ENCODE measurements at places on chromosomes 5 and 9.

- no peak for DNase-seq
Observed at GRCh38 chr5:125272357-125272756, 525.9 kb upstream of the ZNF608 start.

GRCh38 chr9:33452828-33453271 is 5.5 kb upstream of the AQP3 start:
- peak; percentile 22 for DNase-seq

DNA sequence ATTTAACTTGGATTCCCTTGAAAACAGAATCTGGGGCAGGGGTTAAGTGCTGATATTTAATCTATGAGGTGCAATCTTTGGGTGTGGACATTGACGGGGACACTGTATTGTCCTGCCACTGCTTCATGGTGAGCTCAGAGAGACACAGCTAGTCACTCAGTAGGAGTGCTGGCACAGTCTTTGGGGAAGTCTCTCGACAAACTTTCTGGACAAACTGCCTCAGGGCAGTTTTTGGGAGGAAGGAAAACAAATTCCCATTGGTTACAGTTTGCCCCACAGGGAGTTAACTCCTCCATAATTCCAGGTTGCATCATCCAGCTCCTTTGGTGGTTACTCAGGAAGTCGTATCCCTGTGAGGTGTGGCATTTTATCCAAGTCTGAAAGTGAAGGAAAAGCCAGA is 17.9 kb downstream of the HNRNPK start:
- DNase-seq = no peak

- DNase-seq = no peak
Observed at GRCh38 chr9:137300567-137301080, 1.4 kb downstream of the NRARP start.

DNA sequence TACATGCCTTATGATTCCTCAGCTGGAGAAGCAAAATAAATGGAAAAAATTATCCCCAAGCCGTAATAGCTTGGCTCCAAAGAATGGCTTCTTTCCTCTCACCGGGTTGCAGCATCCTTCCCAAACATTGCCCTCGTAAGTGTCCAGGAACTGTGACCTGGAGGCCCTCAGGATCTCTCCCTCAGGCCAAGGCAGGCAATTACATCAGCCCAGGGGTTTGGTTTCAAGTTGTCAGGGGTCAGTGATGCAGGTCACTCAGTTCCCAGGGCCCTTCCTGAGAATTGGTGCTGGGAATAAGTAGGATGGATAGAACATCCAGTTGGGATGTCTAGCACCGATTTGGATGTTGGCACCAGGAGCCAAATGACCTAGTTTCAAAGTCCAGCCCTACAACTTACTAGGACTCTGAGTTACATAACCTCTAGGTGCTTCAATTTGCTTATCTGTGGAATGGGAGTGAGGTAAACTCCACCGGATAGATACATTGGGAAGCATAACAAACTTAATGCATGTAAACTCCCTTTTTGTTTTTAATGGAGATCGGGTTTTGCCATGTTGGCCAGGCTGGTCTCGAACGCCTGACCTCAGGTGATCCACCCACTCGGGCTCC is 133.5 kb upstream of the DAP start:
- DNase-seq = no peak

DNA sequence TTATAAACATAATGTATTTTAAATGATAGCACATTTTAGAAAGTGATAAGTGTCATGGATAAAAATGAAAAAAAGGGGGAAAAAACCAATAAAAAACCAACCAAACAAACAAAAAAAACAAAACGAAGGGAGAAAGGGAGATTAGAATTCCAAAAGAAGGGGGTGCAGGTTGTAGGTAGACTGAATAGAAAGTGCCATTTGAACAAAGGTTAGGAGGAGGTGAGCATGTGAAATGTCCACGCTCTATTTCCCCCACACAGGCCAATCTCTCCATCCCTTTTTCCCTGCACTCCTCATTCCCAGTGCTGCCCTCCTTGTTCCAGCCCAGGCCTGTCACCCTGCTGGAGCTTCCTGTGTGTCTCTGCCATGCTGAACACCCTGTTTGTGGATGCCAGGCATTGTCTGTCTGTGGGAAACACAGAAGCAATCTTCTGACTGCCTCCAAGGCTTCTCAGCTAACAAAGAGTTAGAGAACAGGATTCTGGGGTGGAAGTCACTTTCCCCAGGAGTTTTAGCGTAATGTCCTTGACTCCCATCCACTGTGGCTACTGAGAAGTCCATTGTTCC is 138.8 kb downstream of the ADAMTS16 start:
- DNase-seq = no peak

DNA sequence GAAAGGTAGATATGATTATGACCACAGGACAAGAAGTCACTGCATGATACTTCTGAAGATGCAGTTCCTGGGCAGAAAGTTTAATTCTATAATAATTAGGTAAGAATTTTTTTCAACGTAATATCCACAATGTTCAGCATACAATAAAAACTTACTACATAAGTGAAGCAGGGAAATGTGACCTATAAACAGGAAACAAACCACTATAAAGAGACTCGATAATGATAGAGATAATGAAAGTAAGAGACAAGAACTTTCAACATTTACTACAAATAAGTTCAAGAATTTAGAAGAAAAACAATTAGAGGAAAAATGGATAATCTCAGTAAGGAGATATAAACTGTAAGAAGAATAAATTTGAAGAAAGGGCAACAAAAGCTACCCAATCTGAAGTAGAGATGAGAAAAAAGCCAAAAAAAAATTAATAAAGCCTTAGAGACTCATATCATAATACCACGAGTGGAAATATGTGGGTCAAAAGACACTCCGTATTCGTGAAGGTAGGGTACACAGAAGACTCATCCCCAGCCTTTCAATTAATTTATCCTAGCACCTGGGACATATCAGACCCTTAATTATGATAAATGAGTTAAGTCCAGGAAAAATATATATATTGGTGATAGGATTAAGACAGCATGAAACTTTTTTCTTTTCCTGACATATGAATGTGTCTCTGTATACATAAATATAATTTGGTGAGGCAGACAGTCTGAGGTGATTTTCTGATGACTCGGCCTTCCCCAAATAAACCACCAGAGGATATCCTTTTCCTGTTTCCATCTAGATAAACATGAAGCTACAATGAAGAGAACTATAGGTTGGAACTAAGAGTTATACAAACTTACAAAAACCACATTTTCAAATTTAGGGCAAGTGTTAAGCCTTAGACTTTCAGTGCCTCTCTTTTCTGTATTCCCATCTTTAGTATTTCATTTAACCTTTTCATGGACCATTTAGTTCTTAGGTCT is 120.4 kb downstream of the RAPGEF6 start:
- DNase-seq = no peak

DNA sequence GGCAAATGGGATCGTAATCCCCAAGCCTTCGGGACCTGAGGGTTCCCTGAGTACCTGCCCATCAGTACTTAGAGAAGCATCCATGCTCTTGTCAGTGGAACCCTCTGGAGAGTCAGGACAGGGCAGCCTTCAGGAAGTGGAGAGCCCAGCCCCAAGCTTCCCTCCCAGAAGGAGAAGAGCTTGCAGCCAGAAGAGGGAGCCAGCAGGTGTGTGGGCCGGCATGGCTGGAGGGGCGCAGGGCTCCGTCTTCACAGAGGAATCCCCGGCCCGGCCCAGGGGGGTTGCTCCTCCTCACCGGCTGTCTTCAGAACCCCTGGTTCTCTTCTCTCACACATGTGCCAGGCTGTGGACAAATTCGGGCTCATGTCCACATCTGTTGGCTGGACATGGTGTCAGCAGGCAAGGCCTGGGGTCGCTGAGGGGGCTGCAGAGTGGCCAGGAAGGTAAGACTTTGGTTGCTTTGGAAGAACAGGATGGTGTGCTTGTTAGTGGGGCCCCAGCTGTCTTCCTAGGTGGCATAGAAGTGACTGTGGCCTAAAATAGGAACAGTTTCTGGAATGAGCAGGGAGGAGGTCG is 58.9 kb upstream of the RXRA start:
- no peak for DNase-seq

DNA sequence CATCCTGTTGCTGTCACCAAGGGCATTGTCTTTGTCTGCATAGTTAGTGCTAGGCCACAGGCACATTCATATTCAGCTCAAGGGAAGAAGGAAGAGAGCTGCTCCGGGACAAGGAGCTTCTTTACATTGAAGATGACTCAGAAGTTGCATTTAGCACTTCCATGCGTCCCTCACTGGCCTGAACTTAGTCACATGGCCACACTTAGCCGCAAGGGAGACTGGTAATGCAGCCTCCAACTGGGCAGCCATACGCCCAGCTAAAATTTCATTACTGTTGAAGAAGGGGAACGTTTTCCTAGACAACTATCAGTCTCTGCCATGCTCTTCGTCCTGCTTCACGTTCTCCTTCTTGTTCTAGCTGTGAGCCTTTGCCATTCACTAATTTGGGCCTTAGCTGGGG is 20.0 kb downstream of the ACTL7B start:
- DNase-seq = no peak

- peak; percentile 94 for DNase-seq
Observed at GRCh38 chr9:14542071-14542470, 151.2 kb downstream of the ZDHHC21 start.

GRCh38 chr5:103674251-103674650 is 111.7 kb upstream of the NUDT12 start:
- DNase-seq = peak; percentile 74

DNA sequence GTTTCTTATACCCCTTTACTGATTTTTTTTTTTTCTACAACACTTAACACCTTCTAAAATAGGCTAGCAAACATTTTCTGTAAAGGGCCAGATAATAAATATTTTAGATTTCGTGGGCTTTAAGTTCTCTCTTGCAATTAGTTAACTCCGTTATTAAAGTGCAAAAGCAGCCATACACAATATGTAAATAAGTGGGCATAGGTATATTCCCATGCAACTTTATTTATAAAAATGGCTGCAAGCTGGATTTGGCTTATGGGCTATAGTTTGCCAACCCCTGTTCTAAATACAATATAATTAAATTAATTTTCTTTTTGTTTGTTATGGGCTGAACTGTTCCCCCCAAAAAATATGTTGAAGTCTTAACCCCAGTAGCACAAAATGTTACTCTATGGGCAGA is 10.8 kb downstream of the IL6ST start:
- no peak for DNase-seq

DNA sequence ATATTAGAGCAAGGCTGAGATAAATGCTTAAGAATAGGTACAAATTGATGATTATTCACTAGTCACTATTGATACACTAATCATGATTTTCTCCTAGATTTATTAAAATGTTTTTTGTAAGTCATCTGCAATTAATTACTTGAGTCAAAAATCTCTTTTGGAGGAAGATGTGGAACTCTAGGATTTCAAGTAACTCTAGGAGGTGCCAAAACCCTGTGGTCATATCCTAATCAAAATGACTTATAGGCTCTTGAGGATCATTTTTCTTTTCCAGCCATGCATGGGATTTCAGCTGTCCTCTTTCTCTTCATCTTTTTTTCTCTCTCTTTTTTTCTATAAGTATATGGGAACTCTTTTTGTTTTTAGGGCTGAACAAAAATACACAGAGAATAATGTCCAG is 141.8 kb upstream of the CD180 start:
- DNase-seq = no peak

DNA sequence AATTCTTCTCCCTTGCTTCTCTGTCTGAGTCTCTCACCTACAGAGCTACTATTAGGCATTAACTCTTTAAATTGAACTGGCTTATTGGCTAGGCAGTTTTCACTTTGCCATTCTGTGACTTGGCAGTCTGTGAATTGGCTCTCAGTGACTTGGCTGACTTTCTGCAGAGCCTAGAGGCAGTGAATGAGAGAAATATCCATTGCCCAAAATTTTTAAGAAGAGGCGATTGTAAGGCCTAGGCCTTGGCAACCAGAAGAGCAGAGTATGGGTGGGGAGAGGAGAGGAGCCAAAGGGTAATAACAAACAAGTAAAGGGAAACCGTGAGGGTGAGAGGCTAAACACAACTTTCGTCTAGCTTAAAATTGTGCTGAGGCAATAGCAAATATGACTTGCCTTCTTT is 176.7 kb downstream of the PRR16 start:
- no peak for DNase-seq

GRCh38 chr5:73663161-73663859 is 37.3 kb downstream of the ARHGEF28 start:
- DNase-seq = no peak

- no peak for DNase-seq
Observed at GRCh38 chr5:10528056-10528816, 35.6 kb upstream of the ANKRD33B start.

- no peak for DNase-seq
Observed at GRCh38 chr5:83802686-83803085, 82.0 kb upstream of the HAPLN1 start.

- no peak for DNase-seq
Observed at GRCh38 chr9:78811622-78812276, 514.8 kb downstream of the PSAT1 start.

DNA sequence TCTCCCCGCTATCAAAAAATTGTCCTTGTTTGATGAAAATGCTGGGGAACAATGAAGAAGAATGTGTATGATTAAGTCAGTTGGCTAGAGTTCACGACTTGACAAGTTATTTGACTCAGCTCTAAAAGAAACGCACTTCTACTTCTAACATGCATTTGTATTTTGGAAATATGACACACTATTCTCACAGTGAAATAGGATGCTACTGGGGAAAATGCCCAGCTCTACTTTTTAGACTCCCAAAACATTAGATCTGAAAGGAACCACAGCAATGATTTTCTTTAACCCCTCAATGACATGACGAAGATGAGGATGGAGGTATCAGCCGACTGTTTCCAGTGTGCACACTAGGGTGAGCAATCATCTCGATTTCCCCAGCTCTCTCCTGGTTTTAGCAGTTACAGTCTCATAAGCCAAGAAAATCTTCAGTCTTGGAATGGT is 83.6 kb upstream of the PCSK1 start:
- no peak for DNase-seq

- DNase-seq = no peak
Observed at GRCh38 chr5:60020457-60020856, 126.9 kb upstream of the PDE4D start.

- DNase-seq = no peak
Observed at GRCh38 chr9:116238225-116238624, 84.6 kb downstream of the PAPPA start.

GRCh38 chr5:35158622-35159369 is 71.5 kb downstream of the PRLR start:
- DNase-seq = no peak

GRCh38 chr5:123706531-123706930 is 194.6 kb downstream of the CSNK1G3 start:
- no peak for DNase-seq

DNA sequence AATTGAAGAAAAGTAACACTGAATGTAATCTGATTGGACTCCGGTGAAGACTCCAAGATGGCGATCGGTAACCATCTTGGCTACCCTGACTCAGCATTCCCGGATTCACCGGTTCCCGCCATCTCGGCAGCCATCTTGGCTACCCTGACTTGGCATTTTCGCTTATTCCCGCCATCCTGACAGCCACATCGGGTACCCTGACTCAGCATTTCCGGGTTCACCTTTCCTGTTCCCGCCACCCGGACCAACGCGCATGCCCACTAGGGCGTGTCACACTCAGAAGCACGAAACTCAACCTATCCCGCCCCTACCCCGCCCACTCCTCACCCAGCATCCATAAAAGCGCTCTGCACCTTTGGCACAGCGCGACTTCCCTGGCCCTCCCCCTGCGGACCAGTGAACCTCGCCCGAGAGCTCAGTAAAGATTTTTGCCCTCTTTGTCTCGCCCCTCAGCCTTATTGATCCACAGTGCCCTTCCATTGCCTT is 17.2 kb downstream of the SPTLC1 start:
- DNase-seq = no peak

Data from NCI-H1092 (cell line).